D721Med (cell line): ENCODE measurements at places on chromosomes 7 and 10.
A peak's percentile ranks its signal among the peaks of the same experiment; 100 is the strongest.

GRCh38 chr10:47078393-47079203 is 167.4 kb downstream of the PTPN20 start:
- DNase-seq: no peak

- no peak for DNase-seq
Measured at GRCh38 chr7:121449735-121450240, 53.7 kb upstream of the FAM3C start.

- DNase-seq: no peak
Measured at GRCh38 chr7:94439893-94440381, 45.2 kb downstream of the COL1A2 start.

DNA sequence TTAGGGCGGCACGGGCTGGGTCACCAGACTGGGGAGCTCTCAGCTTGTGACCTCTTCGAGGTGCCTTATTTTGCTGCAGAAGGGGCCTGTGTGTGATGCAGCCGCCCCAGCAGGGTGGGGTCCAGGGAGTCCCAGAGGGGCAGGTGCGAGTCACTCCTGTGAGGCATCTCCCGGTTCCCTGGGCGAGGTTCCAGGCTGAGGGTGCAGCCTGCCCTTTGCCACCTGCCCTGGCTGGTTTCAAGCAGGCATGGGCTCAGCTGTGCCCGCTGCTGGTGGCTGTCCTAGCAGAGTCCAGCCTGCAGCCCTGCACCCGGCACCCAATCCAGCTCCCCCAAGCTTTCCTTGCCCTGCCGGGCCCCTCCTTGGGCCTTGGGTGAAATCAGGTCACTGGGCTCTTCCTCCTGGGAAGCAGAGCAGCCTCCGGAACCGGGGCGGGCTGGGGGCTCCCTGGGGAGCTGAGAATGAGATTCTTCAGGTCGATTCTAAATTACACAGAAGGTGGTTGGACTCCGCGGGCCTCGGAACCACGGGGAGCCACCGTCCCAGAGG is 64.8 kb downstream of the PWWP2B start:
- no peak for DNase-seq

DNA sequence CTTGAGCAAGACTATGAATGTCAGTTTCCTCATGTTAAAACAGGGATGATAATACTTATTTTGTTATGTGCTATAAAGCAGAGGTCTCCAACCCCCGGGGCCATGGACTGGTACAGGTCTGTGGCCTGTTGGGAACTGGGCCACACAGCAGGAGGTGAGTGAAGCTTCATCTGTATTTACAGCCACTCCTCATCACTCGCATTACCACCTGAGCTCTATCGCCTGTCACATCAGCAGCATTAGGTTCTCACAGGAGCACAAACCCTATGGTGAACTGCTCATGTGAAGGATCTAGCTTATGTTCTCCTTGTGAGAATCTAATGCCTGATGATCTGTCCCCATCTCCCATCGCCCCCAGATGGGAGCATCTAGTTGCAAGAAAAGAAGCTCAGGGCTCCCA is 365.3 kb upstream of the SMIM30 start:
- no peak for DNase-seq

GRCh38 chr10:70355051-70356021 is 27.1 kb downstream of the LRRC20 start:
- no peak for DNase-seq

- no peak for DNase-seq
Measured at GRCh38 chr7:30915005-30915601, 3.5 kb downstream of the AQP1 start.

DNA sequence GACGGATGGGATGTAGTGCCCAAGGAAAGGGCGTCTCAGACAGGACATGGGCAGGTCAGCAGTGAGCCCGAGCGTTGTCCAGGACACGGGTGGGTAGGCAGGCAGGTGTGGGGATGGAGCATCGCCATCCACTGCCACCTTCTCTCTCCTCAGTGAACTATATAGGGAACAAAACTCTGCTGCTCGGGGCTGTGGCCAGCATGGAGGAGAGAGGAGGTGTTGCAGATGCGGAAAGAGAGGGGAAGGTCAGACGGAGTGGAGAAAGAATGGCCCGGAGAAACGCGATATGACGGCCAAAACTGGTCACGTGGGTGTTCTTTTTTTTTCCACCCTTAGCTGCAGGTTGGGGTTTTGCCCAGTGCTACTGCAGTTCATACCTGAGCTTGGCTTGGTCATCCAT is 71.2 kb downstream of the GRID1 start:
- DNase-seq: no peak

DNA sequence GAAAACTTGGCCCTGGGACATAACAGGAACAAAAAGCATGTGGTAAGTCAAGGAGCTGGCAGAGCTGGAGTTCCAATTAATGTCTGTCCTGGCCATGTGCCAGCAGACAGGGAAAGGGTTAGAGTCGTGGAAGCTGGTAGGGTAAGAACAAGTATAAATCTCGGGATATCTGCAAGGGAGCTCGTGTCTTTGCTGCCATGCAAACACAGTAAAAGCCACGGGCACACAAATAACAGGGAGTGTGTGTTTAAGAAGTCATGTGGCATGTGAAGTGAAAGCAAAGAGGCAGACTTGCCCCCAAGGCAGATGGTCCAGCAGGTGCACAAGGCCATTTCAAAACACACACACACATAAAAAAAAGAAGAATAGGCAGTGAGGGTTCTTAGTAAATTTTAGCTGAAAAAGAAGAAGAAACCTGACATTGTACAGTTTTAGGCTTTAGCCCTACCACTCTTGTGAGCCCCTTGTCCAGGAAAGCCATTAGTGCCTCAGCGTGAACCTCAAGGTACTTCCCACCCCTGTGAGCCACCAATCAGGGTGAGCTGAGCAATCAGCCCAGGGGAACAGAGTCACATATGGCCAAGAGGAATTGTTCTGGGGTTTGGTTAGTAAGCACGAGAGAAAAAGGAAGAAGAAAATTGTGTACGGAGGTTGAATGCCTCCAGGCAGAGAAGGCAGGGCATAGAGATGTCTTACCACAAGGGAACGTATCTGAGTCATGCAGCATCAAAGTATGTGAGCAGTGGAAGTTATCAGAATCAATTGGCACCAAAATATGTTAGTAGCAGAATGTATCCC is 32.8 kb upstream of the ARHGAP12 start:
- DNase-seq: no peak

GRCh38 chr10:1367938-1368841 is 312.0 kb downstream of the WDR37 start:
- no peak for DNase-seq

- DNase-seq: no peak
Measured at GRCh38 chr7:26055241-26055640, 96.8 kb upstream of the NFE2L3 start.

- DNase-seq: peak; percentile 82
Measured at GRCh38 chr7:26078437-26079336, 73.3 kb upstream of the NFE2L3 start.

- no peak for DNase-seq
Measured at GRCh38 chr10:125203186-125203800, 42.9 kb upstream of the CTBP2 start.

DNA sequence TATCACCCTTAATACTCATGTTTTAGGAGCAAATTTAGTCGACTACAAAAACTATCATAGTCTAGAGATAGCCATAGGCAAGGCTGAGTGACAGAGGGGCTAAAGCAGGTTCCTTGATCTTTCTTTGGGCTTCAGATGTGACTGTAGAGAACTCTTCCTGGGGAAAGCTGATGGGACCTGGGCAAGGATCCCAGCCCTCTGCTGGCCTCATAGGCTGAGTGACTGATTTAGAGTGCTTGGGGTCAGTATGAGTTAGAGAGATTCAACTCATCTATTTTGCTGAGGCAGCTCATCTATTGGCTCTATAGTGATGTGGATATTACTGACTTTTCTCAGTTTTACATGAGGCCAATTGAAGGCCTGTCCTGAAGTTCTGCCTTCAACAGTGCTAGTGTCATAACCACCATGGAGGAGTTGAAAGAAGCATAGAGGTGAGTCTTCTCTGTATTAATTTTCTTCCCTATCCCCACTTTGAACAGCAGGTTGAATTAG is 81.6 kb downstream of the SAMD9 start:
- no peak for DNase-seq

DNA sequence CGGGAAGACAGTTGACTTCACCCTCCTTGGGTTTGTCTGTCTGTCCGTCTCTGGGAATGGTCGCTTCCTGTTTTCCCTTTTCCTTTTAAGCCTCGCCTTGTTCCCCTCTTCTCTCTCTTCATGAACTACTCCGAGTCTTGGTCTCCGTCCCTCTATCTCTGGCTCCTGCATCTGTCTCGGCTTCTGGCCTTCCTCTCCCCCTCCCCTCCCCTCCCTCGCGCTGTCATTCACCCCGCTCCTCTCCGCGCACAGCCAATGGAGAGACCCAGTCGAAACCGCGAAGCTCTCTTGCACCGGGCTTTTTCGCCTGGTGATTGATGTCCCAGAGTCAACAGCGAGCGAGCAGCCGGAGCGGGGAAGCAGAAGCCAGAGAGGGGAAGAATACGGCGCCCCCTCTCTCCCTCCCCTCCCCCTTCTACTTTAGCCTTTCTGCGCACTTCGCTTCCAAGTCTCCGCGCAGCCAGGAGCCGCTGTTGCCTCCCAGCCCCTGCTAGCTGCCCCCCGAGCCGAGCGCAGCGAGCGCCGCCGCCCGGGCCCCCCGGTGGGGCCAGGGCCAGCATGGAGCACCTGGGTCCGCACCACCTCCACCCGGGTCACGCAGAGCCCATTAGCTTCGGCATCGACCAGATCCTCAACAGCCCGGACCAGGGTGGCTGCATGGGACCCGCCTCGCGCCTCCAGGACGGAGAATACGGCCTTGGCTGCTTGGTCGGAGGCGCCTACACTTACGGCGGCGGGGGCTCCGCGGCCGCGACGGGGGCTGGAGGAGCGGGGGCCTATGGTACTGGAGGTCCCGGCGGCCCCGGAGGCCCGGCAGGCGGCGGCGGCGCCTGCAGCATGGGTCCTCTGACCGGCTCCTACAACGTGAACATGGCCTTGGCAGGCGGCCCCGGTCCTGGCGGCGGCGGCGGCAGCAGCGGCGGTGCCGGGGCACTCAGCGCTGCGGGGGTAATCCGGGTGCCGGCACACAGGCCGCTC is at the start of gene TLX1:
TSS of gene TLX1 (plus strand) at position 317 of the 978 bp plus-strand sequence. CDS start at position 559, 242 bp downstream.
- peak; percentile 47 for DNase-seq

- DNase-seq: no peak
Measured at GRCh38 chr7:2637505-2638223, 5.9 kb downstream of the TTYH3 start.

- DNase-seq: no peak
Measured at GRCh38 chr7:18890885-18891621, 226.4 kb downstream of the TWIST1 start.

DNA sequence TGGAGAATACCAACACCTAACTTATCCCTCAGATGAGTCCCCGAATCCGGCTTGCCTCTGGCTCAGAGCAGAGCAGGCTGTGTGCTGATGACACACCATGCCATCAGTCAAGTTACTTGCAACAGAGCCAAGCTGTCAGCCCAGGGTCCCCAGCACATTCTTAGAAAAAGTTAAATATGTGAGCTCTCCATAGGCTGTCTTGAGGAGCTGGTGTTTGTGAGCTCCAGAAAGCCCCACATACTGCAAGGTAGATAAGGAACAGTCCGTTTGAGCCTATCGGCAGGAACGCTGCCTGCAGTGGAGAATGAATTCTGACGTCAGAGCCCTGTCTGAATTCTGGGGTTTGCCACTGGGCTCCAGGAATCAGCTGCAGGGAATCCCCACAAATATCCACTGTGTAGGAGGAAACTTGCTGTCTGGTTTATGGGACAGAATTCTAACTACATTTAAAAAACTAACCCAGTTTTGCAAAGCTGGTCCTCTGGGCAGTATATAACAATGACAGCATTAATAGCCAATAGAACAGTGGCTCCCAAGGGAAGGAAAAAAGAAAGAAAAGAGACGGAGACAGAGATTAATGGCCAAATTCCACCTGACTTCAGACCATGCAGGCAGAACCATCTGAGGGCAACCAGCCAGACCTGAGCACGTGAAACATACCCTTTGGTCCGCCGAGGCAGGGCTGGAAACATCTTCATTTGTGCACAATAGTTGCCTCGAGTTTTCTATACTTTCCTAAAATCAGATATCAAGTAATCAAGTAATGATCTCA is 3.6 kb downstream of the SFXN4 start:
- no peak for DNase-seq

DNA sequence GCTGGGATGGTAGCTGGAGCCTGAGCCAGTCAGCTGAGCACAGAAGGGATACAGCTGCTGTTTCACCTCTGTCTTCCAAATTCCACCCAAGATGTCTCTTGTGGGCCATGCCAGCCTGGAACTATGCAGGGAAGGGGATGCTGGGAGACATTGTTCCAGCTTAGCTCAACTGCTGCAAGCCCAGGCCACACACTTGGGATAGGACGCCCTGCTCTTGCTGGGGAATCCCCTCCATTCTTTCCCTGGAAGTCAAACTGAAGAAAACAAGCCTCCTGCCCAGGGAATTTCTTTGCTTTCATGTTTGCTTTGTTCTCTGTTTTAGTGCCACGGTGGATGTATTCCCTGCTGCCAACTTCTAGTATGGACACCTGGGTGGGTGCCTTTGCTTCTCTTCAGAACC is 55.2 kb upstream of the CDK13 start:
- no peak for DNase-seq

DNA sequence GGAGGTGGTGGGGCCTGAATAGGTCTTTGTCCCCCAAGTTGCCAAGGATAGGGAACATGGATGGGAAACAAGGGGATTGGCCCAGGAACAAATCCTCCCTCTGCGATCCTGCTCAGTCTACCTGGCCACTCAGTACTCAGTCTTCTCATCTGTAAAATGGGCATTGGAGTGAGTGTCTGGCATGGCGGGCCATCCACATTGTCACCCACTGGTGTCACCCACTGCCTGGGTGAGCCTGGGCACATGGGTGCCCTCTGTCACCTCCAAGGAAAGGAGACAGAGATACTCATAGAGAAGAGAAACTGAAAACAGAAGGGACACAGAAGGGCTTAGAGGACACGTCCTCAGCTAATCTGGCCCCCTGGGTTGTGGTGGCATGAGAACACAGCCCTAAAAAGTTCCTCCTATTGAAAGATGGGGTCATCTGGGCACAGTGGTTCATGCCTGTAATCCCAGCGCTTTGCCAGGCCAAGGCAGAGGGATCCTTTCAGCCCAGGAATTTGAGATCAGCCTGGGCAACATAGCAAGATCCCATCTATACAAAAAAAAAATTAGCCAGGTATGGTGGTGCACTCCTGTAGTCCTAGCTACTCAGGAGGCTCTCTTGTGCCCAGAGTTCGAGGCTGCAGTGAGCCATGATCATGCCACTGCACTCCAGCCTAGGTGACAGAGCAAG is 12.5 kb upstream of the TNRC18 start:
- DNase-seq: no peak

DNA sequence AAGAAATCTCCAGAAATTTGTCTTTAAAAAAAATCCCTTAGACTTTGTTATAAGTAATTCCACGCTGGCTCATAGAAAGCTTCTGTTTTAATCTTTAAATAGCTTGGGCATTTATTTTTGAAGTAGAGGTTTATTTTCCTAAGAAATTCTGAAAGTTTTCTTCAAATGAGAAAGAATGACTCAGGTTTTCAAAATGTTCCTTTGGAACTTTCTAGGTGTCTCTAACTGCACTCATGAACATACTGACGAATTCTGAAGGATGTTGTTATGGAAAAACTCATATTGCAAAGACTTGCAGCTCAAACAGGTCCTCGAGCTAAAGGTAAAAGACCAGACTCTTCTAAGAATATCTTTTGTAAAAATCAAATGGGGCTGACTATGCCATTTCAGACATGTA is 10.7 kb downstream of the DGKI start:
- DNase-seq: no peak

- DNase-seq: no peak
Measured at GRCh38 chr10:70671619-70672164, 614 bp upstream of the ADAMTS14 start.
